ENCODE measurements at places on chromosomes 5 and 9.

- no peak for DNase-seq
Observed at GRCh38 chr9:137076636-137077009, 694 bp upstream of the UAP1L1 start.

DNA sequence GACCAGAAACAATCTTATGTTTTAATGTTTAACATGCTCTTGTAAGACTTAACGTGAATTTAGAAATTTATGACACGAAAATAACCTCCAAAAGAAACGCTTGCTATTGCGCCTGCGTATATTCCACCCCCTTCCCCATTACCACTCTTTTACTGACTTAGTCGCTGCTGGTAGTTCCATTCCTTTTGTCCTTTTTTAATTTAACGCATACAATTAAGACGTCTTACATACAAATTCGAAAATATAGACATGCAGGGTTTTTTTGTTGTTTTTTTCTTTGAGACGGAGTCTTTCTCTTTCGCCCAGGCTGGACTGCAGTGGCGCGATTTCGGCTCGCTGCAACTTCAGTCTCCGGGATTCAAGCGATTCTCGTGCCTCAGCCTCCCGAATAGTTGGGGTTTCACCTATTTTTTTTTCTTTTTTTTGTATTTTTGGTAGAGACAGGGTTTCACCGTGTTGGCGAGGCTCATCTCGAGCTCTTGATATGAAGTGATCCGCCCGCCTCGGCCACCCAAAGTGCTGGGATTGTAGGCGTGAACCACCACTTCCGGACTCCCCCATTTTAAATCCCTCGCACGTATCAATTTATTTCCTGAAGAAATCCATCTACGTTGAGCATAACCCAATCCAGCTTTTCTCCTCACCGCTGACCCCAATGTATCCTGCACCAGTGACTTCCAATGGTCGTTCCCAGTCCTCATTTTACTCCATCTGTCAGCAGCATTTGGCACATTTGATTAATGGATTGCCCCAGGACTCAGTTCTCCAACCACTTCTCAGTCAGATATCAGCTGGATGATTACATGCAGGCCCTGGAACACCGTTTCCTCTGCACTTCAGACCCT lies 684 bp upstream of the MED7 start:
- peak; percentile 68 for DNase-seq

DNA sequence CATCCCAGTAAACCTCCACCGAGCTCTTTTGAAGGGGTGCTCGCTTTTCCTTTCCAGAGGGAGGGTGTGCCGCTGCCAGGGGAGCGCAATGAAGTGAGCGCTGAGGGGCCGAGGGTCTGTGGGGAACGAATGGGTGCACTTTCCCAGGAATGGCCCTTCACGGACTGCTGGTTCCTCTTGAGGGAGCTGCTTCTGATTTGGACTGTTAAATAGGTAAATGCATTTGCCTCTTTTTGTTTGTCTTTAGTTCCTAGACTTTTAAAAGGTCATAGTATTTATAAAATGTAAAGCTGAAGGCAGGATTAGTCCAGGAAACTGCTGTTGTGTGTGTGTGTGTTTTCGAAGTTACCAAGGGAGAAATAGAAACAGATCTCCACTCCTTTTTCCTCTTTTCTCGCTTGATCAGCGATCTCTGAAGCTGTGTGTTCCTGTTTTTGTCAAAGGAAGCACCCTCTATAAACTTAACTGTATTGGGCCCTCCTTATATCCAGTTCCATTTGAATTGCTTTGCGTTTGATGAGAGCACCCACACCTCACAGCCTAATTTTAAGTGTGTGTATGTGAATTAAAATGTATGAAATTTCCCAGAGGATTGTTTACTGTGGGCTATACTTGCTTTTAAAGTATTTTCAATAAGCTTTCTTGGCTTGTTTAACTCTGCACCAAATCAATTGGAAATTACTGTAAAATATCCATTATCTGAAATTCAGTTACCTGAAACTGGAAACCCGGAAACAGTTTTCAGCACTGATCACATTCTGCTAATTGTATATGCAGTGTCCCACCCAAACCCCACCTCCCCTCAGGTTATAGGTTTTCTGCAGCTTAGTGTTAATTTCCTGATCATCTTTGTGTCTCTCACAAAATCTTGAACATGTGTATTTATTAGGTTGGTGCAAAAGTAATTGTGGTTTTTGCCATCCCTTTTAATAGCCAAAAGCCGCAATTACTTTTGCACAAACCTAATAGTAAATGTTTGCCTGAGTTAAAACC lies 966 bp downstream of the SNX2 start:
- no peak for DNase-seq

DNA sequence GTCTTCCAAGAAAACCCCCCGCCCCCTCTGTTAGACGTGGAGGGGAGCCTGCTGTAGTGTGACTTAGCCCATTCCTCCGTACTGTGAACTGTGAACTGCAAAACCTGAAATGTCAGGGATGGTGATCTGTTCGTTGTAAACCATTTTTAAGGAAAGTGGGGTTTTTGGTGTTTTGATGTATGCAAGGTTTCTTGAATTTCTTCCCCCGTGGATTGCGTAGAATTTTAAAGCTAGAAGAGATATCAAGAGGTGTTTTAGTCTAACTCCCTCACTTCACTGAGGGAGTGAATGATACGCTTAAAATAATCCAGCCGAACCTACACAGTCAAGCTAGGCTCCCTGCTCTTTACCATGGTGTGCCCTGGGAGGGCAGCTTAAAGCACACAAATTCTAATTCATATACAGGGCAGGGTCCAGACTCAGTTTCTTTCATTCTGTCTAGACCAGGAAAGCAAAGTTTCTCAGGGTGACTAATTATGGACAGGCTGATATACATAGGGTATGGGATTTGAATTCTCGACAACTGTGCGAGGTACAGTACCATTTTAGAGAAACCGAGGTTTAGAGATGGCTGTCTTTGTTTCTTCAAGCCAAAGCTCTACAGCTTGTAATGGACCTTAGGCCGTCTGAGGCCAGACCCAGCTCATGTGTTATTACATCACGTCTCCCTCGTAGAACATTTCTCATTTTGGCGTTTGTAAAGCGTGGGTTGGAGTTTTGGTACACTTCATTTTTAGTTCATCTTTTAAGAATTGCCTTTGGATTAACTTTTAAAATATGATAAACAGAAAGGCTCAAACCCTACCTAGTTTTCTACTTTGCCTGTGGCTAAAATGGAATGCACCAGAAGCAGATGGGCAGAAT lies 2.7 kb downstream of the PTGER4 start:
- no peak for DNase-seq

- DNase-seq, result no peak
Observed at GRCh38 chr9:135040892-135041291, 46.6 kb upstream of the OLFM1 start.

- DNase-seq, result no peak
Observed at GRCh38 chr9:71733176-71733575, 35.1 kb downstream of the CEMIP2 start.

DNA sequence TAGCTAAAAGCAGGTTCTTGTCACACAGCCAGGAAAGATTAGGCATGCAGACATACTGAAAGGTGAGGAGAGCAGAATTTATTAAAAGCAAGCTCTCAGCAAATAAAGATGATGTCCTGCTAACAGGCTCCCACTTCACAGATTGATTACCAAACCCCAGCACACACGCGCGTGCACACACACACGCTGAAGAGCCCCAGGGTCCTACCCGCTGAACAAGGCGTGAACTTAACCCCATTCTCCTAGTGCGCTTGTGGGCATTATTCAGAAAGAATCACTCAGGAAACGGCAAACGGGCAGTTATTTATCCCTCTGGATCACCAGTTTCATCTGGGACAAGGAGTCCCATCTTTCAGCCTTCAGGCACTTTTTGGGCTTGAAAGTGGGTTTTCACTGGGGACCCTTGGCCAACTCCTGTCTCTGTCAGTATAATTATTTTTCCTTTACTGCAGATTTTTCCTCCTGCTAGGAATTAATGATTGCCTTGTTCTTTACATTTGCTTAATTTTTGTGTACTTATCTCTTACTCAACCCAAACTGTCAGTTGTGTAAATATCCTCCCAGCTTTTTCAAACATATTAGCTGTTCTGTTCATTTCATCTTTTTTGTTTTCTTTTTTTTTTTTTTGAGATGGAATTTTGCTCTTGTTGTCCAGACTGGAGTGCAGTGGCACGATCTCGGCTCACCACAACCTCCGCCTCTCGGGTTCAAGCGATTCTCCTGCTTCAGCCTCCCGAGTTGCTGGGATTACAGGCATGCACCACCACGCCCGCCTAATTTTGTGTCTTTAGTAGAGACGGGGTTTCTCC lies 92.6 kb downstream of the RIC1 start:
- DNase-seq, result no peak

DNA sequence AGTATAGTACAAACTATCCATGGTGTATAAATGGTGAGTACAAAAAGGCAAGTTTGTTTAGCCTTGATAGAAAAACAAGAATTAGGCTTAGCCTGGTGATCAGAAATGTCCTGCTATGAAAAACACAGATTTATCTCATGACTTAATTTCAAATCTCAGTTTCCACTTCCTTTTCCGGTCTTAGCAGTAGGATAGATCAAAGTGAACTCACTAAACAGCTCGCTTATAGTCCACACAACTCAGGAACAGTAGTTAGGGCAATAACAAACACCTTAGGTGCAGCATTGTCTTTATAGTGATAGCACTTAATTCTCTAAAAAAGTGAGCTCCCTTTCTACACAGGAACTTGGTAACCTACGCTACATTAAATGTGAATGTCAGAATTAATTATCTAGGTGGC lies 11.4 kb downstream of the GOLGA1 start:
- DNase-seq, result peak; percentile 10

GRCh38 chr5:5203451-5203850 lies 63.3 kb downstream of the ADAMTS16 start:
- no peak for DNase-seq

GRCh38 chr5:110590187-110590586 lies 136.3 kb downstream of the TMEM232 start:
- peak; percentile 0 for DNase-seq

DNA sequence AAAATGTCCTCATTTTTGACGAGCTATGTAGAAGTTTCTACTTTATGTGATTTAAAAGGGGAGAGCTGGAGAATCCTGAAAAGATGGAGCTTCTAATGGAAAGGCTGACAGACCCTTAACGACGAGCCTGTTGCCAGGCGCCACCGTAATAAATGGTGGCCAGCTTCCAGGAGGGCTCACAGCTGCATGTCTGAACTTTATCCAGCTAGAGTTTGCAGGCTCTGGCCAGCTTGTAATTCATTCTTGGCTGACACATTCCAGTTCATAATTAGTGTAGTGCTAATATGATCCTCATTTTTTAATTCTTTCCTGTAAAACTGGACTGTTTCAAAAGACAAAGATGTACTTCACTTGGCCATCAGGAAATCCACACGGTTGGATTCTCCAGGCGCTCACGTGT lies 246.7 kb downstream of the GAS1 start:
- DNase-seq, result no peak

GRCh38 chr9:35313916-35314315 lies 152.1 kb downstream of the UNC13B start:
- no peak for DNase-seq

DNA sequence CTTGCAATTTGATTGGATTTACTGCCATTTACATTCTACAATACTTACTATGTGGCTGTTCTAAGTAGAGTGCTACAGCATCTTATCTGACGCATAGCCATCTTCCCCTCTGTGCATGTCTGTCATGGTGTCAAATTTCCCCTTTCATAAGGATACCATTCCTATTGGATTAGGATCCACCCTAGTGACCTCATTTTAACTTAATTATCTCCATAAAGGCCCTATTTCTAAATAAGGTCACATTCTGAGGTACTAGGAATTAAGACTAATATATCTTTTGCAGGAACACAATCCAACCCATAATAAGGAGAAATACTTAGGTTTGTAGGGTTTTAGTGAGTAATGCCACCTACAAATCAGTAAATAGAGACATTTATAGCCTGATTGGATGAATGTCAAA lies 268.0 kb downstream of the ADAMTSL1 start:
- DNase-seq, result no peak

DNA sequence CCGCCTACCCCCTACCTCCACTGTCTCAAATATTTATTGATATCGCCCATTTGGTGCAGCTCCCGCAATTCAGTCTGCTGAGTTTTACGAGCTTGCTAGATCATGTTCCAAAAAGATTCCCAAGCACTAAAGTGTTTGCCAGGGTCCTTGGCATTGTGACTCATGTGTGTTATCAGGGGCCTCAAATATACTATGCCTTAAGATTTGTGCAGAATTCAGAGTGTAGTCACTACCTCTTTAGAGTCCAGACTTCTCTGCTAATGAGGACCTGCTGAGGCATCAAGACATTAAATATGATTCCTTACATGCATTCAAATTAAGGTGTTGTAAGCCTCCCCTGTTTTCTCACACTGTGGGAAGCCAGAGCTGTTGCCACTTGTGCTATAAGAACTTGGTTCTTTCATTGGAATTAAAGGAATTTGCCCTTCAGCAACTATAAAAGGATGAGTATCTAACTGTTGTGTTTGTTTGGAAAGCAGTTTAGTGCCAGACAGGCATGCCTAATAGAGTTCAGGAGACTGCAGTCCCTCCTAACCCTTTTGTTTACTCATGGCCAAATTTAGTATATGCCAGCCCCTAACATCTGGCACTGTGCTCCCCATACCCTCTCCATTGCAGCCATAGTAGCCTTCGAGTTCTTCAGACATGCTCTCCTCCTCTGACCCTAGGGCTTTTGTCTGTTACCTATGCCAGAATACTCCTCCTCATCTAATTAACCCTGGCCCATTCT lies 316.4 kb downstream of the NR3C1 start:
- no peak for DNase-seq

DNA sequence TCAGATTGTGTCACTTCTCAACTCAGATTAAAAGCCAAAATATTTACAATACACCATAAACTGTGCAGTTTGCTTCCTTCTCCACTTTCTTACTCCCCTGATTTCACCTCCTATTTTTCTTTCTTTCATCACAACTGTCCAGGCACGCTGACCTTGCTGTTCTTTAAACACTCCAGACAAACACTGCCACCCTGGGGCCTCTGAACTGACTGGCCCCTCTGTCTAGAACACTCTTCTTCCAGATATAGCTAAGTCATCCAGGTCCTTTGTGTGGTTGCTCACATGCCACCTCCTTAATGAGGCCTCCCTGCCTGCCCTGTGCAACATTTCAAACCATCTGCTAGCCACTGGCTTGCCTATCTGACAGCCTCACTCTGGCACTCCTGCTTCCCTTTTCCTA lies 46.6 kb downstream of the ATG10 start:
- DNase-seq, result no peak

DNA sequence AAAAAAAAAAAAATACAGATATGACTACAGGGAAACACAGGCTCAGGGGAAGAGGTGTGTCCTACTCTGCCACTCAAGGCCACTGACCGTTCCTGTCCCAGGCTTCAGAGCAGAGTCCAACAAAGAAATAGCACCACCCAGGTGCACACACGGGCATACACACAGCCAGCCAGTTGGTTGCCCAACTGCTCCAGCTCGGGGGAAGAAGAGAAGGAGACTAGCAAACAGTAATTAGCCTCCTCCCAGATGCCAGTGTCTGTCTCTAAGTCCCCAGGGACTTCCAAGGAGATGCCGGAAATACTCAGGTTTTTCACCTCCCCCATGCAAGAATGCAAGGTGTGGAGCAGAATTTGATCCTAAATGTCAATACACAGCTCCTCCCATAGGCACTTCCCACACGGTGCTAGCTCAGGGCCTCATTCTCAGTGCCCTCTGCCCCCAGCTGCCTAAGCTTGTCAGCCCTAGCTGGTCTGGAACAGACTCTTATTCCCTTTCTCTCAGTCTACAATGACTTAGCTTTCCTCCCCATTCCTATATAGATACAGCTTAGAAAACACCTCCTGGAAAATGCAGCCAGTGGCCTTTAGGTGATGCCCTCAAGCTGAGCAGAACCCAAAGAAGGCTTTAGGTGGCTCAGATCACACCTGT lies 1.7 kb downstream of the MYORG start:
- DNase-seq, result no peak

- no peak for DNase-seq
Observed at GRCh38 chr9:104795082-104795481, 31.2 kb downstream of the NIPSNAP3B start.

GRCh38 chr9:105445203-105445881 lies 2.5 kb upstream of the FSD1L start:
- no peak for DNase-seq

Measured in activated CD4-positive, alpha-beta T cell treated with anti-CD3 and anti-CD28 coated beads, Interleukin-2, amount 50 U/mL, for 16 hours (primary cell).